ENCODE measurements at places on chromosomes 13 and 19. TPM values are rescaled to one million over a fixed set of nuclear protein-coding genes. Genes with fewer than 3 reads are reported as not detected.

SLITRK1 gene
- total RNA-seq = not detected

DLEU7 gene
- total RNA-seq = not detected

CYP4F12 gene
- total RNA-seq = 2.1 TPM

CEACAM6 gene
- total RNA-seq = 18.9 TPM

CGB2 gene
- 0.33 TPM for total RNA-seq

OR4F17 gene
- total RNA-seq = not detected

SYNGR4 gene
- total RNA-seq = 3.6 TPM

CFD gene
- total RNA-seq = 10.1 TPM

POU2F2 gene
- total RNA-seq = 0.67 TPM

RPS5 gene
- total RNA-seq = 1,921 TPM

KIRREL2 gene
- total RNA-seq = 0.52 TPM

ZNF180 gene
- total RNA-seq = 8.3 TPM

TMC4 gene
- total RNA-seq = 0.94 TPM

MZF1 gene
- total RNA-seq = 12.8 TPM

GRK1 gene
- not detected for total RNA-seq

CRLF1 gene
- 7.1 TPM for total RNA-seq

FFAR2 gene
- total RNA-seq = 0.04 TPM

SYT3 gene
- 0.59 TPM for total RNA-seq

ABCA7 gene
- 11.1 TPM for total RNA-seq

NAPA gene
- 85.9 TPM for total RNA-seq

INSR gene
- total RNA-seq = 2.5 TPM

ICAM4 gene
- total RNA-seq = not detected

CD209 gene
- not detected for total RNA-seq

ZNF418 gene
- total RNA-seq = 1.1 TPM

SLAIN1 gene
- 0.71 TPM for total RNA-seq

ZSWIM4 gene
- total RNA-seq = 2.6 TPM

SYT5 gene
- total RNA-seq = 1.4 TPM

OLFM2 gene
- 10.4 TPM for total RNA-seq

ZNF304 gene
- 2.2 TPM for total RNA-seq

KLK3 gene
- not detected for total RNA-seq
